Jurkat, Clone E6-1 (cell line): ENCODE measurements at places on chromosomes 2 and 18.

DNA sequence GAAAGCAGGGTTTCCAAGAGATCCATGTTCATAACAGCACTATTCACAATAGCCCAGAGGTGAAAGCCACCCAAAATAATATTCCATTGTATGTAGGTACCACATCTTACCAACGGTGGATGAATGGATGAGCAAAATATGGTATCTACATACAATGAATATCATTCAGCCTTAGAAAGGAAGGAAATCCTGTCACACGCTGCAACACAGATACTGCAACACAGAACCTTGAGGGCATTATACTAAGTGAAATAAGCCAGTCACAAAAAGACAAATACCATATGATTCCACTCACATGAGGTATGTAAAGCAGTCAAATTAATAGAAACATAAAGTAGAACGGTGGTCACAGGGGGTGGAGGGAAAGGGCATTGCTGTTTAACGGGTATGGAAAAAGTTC lies 155.7 kb downstream of the DTNB start:
- no peak for DNase-seq

GRCh38 chr18:77035380-77036187 lies 97.0 kb downstream of the MBP start:
- DNase-seq, result no peak

DNA sequence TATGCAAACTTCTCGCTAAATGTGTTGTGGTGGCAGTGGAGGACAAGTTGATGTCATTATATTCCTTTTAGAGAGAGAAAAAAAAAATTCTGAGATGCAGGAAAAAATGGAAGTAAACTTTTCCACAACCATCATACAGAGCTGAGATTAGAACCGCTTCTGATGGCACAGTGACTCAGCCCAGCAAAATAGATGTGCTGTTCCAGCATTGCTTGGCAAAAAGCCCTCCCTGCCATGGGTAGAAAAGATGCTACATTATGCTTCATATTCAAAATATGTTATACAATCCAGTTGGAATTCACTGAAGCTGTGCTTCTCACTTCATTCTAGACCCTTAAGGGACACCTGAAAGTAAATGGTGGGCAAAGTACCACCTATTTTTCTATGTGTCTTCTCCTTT lies 1047.6 kb upstream of the FANCL start:
- no peak for DNase-seq

- no peak for DNase-seq
Measured at GRCh38 chr2:96684883-96685576, 42.5 kb downstream of the FER1L5 start.

- DNase-seq, result no peak
Measured at GRCh38 chr2:71069376-71069775, 928 bp downstream of the NAGK start.

DNA sequence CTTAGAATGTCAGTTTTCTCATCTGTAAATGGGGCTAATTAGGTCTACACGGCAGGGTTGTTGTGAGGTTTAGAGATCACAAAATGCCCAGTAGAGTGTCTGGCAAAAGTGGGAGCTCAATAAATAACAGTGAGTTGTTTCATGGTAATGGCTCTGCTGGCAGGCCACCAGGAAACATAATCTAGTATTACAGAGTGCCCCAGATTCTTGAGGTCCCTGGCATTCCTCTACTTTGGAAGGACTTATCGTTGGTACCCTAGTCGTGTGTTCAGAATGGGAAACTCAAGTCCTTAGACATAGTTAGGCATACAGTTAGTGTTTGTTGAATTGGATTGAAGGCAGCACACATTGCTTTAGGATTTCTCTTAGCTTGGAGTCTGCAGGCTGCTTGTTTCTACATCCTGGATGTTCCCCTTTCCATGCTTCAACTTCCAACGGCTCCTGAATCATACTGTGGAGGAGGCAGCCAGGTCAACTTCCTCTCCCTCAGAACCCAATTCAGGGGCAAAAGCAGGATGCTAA lies 161.5 kb upstream of the FOSL2 start:
- DNase-seq, result no peak

- DNase-seq, result no peak
Measured at GRCh38 chr2:151640087-151640486, 94.2 kb downstream of the NEB start.

DNA sequence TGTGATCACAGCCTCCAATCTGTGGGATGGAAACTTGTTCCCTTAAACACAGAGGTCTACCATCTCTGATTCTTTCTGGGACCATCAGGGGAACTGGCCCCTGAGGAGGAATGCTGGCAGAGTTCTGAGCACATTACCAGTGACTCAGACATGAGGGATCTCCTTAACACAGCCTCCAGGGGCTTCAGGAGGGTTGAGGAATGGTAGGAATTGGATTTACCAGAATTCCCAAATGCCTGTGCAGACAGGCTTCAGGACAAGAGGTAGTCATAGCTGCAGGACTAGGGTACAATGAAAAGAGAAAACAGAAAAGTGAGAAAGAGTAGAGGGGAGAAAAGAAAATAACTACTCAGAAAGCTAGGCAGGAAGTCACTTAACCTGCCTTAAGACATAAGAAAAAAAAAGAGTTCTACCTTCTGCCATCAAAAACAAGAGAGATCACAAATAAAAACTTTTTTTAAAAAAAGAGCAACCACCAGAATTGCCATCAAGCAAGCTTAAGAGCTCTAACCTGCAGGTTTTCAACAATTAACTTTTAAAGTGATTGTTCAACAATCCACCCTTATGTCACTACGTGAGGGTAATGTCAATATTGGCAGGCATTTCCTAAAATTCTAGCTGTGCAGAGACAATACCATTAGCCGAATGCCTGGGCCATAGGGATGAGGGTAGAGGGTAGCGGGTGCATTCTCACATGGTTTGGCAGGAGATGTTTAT lies 524.4 kb downstream of the BCL11A start:
- DNase-seq, result no peak

- DNase-seq, result peak; percentile 54
Measured at GRCh38 chr2:37672104-37672869, 845 bp upstream of the CDC42EP3 start.

DNA sequence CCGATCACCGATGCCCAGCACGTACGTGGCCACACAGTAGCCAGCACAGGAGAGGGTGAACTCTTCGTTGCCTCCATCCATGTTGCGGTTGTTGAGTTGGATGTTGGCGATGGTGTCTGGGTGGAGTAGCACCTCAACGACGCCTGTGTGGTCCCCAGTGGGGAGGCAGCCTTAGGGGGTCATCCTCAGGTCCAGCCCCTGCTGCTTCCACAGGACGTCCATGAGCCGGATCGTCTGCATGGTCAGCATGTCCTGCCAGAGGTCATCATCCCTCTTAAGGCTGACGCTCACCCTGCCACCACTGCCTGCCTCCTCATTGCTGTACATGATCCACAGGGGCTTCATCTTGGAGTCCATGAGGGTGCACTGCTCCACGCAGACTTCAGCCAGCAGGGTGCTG lies 369.3 kb downstream of the CMPK2 start:
- no peak for DNase-seq

GRCh38 chr2:149103081-149103620 lies 64.7 kb downstream of the LYPD6B start:
- DNase-seq, result no peak

DNA sequence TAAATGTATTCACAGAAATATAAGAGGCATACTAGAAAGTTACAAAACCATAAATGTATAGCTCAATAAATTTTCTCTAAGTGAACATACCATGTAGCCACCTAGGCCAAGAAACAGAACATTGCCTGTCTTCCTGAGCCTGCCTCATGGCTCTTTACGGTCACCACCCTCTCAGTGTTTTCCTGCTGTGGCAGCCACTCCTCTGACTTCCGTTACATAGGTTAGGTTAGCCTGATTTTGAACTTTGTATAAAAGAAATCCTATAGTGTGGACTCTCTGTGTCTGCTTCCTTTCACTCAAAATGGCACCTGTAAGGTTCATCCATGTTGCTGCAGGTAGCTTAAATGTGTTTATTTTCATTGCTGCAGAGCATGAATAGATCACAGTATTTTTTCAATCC lies 11.6 kb upstream of the ST3GAL5 start:
- no peak for DNase-seq

- no peak for DNase-seq
Measured at GRCh38 chr2:120441744-120442471, 96.0 kb downstream of the INHBB start.

GRCh38 chr18:75246721-75247610 lies 36.4 kb downstream of the TSHZ1 start:
- peak; percentile 23 for DNase-seq

GRCh38 chr2:224325941-224326340 lies 76.0 kb downstream of the FAM124B start:
- no peak for DNase-seq

GRCh38 chr2:146246736-146247523 lies 1597.9 kb upstream of the ACVR2A start:
- no peak for DNase-seq

DNA sequence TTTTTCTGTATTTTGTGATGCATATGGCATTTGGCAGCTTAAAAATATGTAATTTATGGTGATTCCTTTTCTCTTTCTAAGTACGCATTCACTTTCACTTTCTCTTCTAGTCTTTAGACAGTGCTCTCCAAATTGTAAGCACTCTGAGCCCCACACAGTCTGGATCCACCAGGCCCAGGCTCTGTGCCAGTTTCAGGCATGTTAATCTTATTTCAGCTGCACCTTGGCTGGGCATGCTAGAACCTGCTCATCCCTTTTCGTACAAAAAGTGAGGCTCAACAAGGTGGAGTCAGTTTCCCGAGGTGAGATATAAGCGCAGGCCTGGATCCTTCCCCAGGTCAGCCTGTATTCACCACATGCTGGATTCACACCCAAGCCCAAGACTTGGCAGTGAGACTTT lies 203.9 kb downstream of the MTX2 start:
- DNase-seq, result peak; percentile 40

DNA sequence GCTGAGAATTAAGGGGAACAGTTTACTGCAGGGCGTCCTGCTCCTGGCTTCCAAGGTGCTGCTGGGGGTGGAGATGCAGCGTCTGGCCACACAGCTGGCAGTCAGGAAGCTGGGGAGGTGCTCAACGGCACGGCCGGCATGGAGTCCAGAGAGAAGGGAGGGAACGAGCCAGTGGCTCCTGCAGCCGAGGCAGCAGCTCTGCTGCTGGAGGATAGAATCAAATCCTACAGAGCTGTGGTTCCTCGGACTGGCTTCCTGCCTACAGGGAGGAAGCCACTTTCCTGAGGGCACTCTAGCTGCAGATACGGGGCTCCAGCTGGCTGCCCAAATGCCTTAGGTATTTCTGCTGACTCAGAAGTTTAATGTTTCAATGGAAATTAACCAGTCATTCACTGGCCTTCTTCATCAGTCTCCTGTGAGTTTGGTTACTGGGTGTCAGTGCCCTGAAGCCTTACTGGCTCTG lies 266.3 kb downstream of the TWIST2 start:
- no peak for DNase-seq

DNA sequence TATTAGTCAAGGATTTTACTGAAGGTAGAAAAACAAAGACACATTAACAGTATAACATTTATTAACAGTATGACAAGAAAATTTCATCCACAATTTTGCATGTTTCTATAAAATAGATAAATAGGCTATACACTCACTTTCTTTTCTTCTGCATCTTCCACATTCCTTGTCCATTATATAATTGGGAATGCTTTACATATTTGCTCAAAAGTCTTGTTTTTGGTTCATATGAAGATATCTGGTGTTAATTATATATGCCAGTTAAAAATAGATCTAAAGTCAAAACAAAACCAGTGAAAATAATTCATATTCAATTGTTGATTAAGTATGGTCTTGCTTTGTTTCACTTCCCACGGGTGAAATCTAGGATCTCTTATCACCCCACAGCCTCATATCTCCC lies 53.4 kb downstream of the SERPINB7 start:
- no peak for DNase-seq

- no peak for DNase-seq
Measured at GRCh38 chr2:168096158-168096557, 151.2 kb downstream of the STK39 start.

DNA sequence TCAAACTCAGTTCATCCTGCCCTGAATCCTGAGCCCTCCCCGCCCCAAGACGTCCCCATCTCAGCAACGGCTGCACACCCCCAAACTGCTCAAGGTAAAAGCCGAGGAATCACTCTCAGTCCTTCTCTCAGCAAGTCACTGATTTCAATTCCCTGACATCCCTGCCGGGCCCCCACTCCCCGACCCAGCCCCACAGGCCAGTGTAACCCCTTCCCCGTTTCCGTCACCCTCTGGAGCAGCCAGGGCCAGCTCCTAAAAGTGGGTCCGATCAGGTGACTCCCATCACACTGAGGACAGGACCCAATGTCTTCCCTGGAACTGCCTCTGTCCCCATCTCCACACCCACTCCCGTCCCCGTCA lies 20.5 kb downstream of the SNORC start:
- DNase-seq, result no peak

GRCh38 chr18:12044591-12044990 lies 49.1 kb upstream of the ANKRD62 start:
- no peak for DNase-seq

DNA sequence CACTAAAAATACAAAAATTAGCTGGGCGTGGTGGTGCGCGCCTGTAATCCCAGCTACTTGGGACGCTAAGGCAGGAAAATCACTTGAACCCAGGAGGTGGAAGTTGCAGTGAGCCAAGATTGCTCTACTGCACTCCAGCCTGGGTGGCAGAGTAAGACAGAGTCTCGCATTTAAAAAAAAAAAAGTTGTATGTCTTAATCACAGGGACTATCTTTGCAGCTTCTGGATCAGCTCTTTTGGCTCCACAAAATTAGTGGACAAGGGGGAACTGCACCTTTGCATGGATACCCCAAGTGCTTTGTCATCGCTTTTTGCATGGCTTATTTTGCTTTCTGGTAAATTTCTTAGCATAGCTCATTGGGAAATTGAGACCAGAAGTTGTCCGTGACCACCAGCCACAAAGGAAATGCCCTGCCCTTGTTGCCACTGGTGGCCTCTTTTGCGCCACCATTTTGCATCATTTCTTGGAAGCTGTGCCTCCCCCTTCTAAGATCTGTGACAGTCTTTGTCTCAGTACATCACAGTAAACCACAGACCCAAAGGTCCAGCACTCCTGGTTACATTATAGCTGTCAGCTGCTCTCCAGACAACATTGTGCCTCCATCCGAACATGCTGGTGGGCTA lies 43.9 kb upstream of the PCBP1 start:
- no peak for DNase-seq

- no peak for DNase-seq
Measured at GRCh38 chr18:74171910-74172606, 23.7 kb downstream of the TIMM21 start.

DNA sequence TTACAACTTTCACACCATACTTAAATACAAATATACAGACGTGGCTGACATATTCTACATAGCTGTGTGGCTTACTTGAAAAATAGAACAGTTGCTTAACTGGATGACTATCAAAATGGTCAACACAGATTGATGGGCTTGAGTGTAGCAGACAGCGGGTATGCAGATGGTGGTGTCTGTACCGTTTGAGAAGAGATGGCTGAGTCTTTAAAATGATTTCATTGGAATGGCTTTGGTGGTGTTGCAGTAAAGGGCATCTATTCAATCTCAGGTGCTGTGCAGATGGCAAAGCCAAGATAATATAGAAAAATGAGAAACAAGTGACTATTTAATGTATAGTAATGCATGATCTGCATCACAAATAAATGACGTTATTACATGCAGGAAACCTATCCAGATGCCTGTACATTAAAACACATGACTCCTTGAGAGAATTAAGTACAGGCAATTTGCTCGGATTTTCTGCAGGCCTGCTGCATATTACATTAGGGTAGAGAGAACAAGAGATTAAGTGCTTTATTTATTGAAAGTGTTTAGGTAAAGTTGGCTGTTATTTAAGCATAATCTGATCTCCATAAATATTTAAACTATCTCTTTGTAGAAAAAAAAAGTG lies 68.5 kb downstream of the AGPS start:
- DNase-seq, result no peak
